ENCODE measurements at places on chromosomes 11 and 22.

DNA sequence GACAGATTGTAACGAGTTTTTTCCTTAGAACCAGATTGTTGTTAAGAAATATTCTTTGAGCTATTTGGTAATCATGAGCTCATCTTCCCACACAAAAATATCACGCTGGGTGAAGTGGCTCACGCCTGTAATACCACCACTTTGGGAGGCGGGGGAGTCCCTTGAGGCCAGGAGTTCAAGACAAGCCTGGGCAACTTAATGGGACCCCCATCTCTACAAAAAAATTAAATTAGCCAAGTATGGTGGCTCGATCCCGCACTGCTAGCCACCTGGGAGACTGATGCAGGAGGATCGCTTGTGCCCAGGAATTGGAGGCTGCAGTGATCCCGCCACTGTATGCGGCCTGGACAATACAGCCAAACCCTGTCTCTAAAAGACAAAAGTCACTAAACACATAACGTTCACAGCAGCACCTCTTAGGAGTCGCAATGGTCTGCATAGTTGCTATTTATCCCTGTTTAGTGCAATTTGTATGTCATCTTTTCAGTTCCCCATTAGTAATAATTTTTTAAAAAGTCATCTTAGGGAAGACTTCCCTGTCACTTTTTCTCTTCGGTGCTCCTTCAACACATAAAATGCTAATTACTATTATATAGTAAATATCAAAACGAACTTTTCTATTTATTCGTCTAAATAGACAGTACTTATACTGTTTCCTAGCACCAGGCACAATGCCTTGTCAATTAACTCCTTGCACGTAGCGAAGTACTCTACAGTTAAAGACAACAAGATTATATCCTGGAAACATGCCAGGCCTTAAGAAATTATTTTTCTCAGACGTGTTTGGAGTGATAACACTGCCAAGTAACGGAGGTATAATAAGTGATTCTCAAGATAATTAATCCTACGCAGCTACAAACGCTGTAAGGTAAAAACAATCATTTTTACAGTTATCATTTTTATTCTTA is 1.1 kb downstream of the ST13 start:
- DNase-seq: no peak

- no peak for DNase-seq
These were observed 42.2 kb downstream of the WNT7B start for GRCh38 chr22:45934659-45935341.

- DNase-seq: no peak
These were observed 7.0 kb downstream of the UNC93B1 start for GRCh38 chr11:67996622-67997474.

GRCh38 chr11:110337570-110338193 is 41.3 kb upstream of the RDX start:
- no peak for DNase-seq

DNA sequence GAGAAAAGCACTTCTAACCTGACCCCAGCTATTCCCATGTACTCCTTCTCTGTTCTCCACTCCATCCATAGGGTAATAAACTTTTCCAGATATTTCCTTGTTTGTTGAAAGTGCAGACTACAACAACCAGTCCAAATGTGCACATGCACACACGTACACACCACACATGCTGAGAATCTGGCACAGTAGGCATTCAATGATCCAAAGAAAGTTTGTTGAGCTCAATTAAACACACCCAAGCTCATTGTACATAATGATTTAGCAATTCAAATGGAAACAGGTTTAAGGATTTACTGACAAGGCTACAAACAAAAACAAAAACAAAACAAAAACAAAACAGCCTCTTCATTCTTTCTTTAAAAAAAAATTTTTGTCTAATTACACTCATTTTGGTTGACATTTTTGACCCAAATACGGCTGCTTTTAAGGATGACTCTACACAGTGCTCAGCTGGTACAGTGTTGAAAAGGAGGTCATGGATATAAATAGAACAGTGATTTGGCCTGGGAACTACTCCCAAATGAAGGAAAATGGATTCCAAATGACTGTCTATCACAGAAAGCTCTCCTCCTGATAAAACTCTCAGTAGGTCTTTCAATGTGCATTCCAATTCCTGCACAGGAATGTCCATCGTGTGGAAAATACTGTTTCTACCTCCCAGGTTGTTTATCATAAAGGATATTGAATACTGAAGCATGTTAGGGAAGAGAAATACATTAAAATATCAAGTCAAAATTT is 232.2 kb downstream of the GUCY1A2 start:
- DNase-seq: no peak

- no peak for DNase-seq
These were observed 37.1 kb upstream of the IL17RA start for GRCh38 chr22:17047656-17048055.

DNA sequence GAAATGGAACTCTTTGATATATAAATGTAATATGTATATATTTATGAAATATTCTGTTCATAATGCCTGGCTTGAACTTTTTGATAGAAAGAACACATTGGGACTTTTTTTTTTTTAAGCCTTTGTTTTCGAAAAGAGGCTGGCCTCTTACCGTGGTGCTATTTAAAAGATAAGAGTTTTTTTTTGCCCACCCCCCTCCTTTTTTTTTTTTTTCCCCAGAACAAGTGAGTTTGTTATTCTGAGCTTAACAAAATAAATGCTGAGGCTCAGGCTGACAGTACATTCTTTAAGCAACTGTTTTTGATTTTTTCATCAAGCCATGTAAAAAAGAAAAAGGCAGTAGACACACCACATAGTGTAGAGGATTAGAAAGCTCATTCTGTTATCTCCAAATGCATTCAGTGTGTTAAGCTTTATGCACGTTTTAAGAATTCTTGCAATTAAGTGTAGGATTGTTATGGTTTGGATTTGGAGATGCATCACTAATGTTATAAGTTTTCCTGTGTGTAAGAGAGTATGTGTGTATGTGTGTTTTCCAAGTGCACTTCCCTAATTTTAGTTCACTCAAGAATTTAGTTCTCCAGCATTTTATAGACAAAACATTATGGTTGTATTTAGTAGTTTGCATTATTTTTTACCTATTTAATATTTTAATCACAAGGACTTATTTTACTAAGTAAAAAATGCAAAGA is 12.0 kb downstream of the PDHX start:
- no peak for DNase-seq

DNA sequence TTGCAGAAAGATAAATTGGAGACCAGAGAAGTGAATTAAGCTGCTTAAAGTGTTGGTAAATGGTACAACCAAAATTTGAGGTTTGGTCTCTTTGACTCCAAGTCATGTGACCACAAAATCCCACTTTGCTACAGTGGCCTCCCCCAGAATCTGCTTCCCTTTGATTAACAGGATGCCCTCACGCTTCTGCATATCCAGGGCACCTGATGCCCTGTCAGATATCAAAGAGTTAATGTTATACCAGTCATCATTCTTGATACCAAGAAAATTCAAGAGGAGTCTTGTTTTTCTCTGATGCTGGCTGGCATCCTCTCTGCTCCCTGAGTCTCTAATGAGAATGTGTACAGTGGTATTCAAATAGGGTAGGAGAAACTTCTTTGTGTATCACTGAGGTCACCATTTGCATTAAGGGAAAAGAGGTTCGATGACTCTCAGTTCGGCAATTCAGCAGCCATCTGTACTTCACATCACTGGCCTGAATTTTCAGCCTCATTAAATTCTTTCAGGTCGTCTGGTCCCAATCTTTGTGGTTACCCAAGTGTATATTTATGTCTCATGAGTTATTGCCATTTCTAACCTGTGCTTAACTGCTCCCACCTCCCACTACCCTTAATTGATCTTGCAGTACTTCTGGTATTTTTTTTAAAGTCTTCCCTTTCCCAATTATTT is 73.9 kb downstream of the BDNF start:
- DNase-seq: no peak

DNA sequence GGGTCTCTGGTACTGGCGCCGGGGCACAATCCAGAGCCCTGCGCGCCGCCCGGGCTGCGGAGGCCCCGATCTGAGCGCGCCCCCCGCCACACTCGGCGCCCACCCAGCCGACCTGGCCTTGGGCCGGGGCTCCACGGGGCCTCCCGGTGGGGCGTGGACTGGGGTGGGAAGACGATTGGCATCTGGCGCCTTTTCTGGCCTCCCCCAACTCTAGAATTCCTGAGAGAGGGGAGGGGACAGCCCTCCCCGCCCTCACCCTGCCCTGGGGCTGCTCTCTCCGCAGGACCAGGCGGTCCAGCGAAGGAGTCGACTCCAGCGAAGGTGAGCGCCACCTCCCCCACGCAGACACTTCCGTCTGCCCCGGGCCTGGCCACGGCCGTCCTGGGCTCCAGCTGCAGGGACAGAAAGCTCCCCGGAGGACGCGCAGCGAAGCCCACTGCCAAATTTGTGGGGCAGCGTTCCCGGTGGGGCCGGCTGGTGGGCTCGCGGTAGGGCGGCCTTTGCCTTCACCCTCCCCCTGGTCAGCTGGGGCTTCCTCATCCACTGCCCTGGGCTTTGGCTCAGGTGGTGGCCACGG is 593 bp downstream of the SSH3 start:
- DNase-seq: no peak

DNA sequence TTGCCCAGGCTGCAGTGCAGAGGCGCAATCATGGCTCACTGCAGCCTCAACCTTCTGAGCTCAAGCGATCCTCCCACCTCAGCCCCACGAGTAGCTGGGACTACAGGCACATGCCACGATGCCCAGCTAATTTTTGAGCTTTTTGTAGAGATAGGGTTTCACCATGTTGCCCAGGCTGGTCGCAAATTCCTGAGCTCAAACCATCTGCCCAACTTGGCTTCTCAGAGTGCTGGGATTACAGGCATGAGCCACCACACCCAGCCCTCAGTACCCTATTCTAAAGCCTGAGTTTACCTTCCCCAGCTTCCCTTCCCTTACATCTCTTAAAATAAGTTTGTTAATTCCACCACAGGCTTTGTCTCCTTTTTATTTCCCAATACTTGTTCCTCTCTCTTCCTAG is 59.1 kb downstream of the AMBRA1 start:
- no peak for DNase-seq

- no peak for DNase-seq
These were observed 70.8 kb downstream of the PANX1 start for GRCh38 chr11:94199136-94200130.

GRCh38 chr22:31776231-31776630 is 22.4 kb downstream of the DEPDC5 start:
- no peak for DNase-seq

DNA sequence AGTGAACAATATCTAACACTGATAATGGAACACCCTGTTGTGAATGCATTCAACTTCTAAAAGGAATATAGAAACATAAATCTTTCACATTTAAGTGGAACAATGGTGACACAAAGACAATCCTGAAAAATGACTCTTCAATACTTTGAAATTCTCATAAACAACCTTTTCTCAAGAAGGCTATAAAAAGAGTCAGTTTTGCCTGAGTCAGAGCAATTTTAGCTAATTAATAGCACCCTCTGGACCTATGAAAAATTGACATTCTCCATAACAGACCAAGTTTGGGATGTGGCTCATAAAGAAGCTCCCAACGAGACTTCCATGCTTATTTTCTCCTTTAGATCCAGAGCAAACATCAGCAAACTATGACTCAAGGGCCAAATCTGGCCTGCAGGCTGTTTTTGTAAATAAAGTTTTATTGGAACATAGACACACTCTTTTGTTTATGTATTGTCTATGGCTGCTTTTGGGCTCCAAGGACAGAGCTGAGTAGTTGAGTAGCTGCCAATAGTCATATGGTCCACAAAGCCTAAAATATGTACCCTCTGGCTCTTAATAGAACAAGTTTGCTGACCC is 108.0 kb downstream of the MAML2 start:
- no peak for DNase-seq

- no peak for DNase-seq
These were observed 187.6 kb downstream of the TENM4 start for GRCh38 chr11:79253280-79253679.

GRCh38 chr22:37225481-37225880 is 13.2 kb upstream of the SSTR3 start:
- DNase-seq: no peak

- peak; percentile 89 for DNase-seq
These were observed 2.0 kb downstream of the GRK2 start for GRCh38 chr11:67268081-67268961.

- DNase-seq: no peak
These were observed 116.1 kb downstream of the UVRAG start for GRCh38 chr11:75931124-75931523.

DNA sequence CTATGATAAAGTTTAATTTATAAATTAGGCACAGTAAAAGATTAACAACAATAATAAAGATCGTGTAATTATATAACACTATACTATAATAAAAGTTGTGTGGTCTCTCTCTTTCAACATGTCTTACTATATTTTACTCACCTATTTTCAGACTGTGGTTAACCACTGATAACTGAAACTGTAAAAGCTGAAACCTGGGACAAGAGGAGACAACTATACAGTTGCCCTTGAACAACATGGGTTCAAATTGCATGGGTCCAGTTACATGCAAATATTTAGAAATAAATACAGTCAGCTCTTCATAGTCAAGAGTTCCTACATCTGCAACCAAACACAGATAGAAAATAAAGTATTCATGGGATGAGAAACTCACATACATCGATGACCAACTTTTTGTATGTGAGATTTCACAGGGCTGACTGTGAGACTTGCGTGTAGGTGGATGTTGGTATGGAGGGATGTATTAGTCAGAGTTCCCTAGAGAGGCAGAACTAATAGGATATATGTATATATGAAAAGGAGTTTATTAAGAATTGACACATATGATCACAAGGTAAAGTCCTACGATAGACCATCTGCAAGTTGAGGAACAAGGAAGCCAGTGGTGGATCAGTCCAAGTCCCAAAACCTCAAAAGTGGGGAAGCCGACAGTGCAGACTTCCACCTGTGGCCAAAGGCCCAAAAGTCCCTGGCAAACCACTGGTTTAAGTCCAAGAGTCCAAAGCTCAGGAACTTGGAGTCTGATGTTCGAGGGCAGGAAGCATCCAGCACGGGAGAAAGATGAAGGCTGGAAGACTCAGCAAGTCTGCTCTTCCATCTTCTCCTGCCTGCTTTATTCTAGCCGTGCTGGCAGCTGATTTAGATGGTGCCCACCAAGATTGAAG is 359.5 kb downstream of the INSC start:
- DNase-seq: no peak

DNA sequence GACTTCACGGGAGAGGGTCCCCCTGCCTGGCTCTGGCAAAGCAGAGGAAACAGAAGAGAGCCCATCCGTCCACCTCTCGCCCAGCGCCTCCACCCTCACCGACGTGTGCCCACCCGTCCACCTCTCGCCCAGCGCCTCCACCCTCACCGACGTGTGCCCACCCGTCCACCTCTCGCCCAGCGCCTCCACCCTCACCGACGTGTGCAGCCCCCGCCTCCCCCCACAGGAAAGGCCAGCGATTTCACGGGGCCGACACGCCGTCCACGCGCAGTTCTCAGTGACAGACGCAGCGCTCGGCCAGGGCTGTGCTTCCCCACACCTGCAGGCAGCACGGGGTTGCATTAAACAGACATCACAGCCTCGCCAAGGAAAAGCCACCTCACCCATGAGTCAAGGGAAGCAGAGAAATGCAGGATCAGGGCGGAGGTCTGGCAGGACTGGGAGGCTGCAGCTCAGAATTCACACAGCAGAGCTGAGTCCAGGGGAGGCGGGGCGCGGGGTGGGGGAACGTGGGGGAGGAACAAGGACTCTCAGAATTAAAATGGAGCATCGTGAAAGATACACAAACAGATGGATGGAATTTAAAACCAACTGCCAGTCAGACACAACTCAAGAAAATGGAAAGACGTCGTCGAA is 377.7 kb downstream of the BRD1 start:
- no peak for DNase-seq

GRCh38 chr22:35740616-35741015 is 22.9 kb downstream of the APOL5 start:
- DNase-seq: no peak
